ENCODE measurements at places on chromosomes 6 and 20.

DNA sequence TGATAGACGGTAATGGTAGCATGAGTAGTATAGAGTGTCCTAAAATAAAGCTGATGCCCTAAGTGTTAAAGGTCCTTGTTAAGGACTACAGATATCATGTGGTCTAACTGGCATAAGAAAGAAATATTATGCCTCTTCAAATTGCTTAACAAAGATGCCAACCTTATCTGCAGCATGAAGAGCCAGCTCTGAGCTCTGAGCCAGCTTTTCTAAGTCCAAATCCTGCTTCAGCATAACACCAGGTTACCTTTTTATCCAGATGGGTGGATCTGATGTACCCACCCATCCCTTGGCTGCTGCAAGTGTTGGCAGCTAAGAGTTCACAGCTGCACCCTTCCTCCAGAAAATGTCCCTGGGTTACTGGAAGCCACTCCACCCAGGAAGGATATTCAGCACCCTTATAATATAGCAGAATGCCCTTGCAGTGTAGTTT lies 83.8 kb downstream of the TENT5A start:
- no peak for DNase-seq

DNA sequence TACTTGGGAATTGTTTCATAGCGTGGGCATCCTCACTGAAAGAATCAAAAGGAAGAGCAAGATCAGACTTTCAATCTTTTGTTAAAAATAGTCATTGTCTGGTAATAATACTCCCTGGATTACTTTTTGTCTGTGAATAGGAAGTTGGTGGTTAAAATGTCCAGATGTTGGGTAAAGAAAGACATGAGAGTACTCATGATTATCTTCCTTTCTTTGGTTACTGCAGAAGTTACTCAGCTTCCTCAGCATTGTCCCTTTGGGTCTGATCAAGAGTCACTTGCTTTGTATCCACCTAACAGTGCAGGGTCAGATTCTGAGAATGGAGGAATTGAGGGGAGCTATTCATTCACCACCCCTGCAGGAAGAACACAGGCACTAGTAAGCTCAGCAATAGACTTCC lies 54.6 kb downstream of the RIN2 start:
- DNase-seq = no peak

DNA sequence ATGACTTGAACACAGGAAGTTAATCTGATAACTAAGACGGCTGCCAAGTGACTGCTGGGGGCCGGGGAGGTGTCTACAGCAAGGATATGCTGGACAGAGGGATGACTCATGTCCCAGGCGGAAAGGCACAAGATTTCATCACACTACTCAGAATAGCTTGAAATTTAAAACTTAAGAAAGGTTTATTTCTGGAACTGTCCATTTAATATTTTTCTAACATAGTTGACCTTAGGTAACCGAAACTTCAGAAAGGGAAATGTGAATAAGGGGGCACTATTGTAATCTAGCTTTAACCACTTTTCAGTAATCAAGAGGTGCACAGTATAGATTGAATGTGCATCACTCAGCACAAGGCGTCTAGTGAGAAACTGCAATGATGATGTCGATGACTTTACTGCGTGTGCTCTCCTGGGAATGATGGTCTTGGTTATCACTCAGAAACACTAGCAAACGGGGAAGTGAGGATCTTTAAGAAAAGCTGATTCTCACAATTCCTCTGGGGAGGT lies 171.5 kb downstream of the QKI start:
- no peak for DNase-seq

DNA sequence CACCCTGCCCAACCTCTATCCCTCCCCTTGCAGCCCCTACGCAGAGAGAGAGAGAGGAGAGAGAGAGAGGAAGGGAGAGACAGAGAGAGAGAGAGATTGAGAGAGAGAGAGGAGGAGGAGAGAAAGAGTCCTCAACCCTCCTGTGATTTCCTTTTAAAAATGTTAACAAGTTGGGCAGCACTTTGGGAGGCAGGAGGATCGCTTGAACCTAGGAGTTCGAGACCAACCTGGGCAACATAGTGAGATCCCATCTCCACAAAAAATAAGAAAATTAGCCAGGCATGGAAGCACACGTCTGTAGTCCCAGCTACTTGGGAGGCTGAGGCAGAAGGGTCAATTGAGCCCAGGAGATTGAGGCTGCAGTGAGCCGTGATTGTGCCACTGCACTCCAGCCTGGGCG lies 30.1 kb downstream of the CPNE5 start:
- no peak for DNase-seq

DNA sequence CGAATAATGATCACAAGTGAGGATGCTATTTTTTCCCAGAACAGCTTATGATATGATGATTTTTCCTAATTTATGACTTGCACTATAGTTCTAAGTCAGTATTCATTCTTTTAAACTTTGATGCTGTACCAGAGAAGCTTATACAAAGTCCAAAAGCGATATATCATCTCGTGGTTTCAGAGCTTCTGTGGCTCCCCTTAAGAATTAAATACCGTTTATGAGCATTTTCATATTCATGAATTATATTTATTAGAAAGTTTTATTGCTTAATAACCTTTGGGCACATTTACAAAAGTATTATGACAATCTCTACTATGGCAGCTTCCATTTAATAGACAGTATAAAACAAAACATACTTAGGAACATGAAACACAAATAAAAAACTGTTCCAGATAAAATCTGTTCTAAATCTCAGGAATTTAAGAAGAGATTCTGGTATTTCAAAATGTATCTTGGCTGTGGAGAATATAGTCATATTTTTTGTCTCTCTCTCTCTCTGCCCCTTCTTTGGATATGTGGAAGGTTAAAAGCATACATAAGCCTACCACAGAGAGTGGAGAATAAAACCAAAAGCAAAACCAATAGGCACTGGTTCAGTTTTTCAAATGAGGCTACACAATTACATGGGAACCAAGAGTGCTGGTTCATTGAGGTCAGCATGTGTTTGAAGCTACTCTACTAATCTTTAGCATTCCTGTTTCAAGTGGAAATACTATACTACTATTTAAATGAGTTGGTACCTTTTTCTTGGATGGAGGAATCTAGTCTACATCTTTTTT lies 884.5 kb upstream of the GJE1 start:
- DNase-seq = no peak

- no peak for DNase-seq
Measured at GRCh38 chr6:121897337-121897760, 461.9 kb downstream of the GJA1 start.

- no peak for DNase-seq
Measured at GRCh38 chr20:62993856-62994494, 12.8 kb downstream of the BHLHE23 start.

- no peak for DNase-seq
Measured at GRCh38 chr6:1773700-1774099, 164.0 kb downstream of the FOXC1 start.

DNA sequence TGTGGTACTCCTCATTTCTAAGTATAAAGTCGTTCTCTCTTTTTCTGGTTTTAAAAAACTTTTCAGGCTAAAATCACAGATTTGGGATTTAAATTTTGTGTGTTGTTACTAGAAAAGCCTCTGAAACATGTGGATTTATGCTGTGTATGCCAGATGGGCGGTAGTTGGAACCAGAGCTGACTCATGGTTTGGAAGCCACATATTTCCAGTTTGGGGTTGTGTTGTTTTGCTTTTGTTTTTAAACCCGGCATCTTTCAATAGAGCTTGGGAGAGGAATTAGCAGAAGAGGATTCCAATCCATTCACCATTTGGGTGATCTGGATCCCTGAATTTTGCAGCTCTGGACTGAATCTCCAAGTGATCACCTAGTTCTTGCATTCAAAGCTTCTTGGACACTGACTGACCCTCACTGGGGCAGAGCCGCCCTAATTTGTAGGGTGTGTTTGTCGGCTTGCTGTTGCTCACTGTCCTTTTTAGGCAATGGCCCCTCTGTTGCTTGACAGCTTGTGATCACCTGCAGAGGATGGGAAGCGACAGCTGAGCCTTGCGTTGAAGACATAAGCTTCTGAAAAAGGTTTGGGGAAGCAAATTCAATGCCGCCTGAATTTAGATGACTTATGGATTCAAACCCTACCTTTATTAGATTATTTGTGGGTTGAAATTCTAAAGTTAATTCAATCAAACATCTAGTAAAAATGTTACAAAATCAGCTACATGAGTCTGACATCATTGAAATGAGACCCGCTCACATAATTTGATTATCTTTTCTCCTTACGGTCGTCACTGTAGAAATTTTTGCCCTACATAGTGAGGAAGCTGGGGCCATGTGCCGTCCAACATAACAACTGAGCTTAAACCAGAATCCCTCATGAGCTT lies 79.9 kb upstream of the CD83 start:
- no peak for DNase-seq

GRCh38 chr6:169853196-169854082 lies 102.0 kb downstream of the ERMARD start:
- no peak for DNase-seq

GRCh38 chr6:67133973-67134372 lies 1426.9 kb upstream of the EYS start:
- no peak for DNase-seq

DNA sequence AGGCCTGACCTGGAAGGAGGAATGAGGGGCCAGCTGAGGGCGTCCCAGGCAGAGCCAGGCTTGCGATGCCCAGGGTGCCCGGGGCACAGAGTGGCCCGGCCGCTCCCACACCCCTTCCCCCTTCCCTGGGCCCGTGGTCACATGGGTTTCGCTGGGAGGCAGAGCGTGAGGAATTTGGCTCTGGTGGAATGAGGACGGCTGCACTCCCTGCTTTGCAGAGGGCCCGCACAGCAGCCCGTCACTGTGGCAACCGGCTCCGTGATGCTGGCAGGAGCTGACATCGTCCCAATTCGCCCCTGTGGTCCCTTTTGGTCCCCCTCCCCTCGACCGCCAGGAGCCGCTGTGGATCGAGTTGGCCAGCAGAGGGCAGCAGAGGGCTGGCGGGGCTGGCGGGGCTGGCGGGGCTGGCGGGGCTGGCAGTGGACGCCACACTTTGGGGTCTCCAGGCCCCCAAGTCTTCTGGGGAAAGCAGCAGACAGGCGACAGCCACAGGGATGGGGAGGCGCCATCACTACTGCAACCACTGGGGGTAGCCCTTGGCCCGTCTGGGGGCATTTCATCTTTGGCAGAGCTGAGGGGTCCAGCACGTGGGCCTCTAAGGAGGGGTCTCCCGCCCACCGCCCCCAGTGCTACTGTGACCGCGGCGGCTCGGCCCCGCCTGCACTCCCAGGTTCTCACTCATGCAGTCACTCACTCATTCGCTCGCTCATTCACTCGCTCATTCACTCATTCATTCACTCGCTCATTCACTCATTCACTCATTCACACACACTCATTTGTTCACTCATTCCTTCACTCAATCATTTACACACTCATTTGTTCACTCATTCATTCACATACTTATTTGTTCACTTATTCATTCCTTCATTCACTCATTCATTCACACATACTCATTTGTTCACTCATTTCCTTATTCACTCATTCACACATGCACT lies 49.7 kb upstream of the BHLHE23 start:
- DNase-seq = no peak

DNA sequence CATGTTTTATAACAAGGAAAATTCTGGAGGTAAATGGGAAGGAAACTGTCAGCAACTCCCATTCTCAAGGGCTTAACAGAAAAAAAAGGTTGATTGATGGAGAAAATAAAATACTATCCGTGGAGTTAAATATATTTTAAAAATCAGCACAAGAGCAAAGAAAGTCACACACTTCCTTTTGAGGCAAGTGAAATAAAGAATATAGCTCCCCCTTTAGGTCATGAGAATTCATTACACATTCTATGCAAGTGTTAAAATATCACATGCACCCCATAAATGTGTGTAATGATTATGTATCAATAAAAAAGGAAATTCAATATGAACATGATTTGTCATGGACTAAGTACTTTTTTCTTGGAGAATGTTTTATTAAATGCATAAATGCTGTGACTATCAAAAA lies 349.2 kb downstream of the TPBG start:
- DNase-seq = no peak

GRCh38 chr20:48921883-48922820 lies 641 bp downstream of the ARFGEF2 start:
- DNase-seq = no peak

GRCh38 chr20:57620999-57621398 lies 773 bp upstream of the ZBP1 start:
- DNase-seq = no peak

DNA sequence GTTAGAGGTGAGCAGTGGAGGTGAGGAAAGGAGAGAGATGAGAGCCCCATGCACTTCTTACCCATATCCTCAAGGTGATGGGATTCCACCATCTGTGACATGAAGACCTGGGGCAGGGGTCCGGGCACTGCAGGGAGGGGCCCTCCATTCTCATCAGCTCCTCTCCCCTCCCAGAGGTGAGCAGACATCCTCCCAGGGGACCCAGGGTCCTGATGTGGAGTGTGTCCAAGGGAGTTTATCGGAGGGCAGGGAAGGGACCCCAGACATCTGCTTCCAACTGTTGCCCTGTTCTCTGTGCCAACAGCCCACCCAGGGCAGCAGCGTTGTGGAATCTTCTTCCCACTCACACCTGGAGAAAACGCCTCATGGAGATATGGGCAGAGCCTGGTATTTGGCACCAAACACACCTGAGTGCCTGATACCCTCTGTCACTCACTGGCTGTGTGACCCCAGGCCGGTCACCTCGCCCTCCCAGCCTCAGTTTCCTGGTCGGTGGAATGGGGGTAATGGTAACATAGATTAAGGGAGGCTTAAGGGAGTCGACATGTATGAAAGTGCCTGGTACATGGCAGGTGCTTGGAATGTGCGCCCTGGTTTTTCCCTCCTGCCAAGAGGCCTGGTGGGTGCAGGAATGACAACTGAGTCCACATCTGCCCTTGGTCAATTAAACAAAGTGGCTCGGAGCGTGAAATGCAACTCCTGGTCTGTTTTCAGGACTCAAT lies 227.9 kb downstream of the PREX1 start:
- DNase-seq = no peak

DNA sequence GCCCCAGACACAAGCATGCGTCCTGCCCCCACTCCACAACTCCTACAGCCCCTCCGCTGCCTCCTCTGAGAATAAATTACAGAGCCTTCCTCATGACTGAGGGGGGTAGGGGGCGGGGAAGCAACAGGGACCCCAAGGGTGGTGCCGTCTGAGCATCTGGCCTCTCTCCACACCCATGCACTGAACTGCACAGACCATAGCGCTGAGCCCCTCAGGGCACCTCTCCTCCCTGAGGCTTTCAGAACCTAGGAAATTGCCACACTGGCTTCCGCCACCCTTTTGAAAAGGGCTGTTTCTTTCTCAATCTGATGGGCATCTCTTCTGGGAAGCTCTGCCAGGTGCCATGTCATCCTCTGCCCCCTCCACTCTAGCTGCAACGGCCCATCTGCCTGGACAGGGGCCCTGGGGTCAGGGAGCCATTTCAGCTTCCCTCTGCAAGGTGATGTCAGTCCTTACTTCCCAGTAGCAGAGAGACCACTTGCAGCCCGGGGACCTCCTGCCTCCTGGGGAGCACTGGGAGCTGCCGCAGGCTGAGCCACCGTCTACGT lies 2.5 kb downstream of the CST7 start:
- no peak for DNase-seq

GRCh38 chr6:147214248-147215227 lies 10.3 kb downstream of the STXBP5 start:
- DNase-seq = no peak

GRCh38 chr6:132812255-132812732 lies 2.1 kb upstream of the RPS12 start:
- DNase-seq = no peak

- DNase-seq = no peak
Measured at GRCh38 chr20:59074456-59074855, 31.9 kb upstream of the PRELID3B start.

- DNase-seq = no peak
Measured at GRCh38 chr6:50128420-50129005, 78.8 kb upstream of the DEFB112 start.

GRCh38 chr6:138422861-138423260 lies 18.8 kb downstream of the HEBP2 start:
- no peak for DNase-seq

Measured in activated T-helper 1 cell treated with Interleukin-2 at 50 U/mL for 16 hours (primary cell).